ENCODE measurements at places on chromosomes 1 and 21. TPM values are rescaled to one million over a fixed set of nuclear protein-coding genes. Genes with fewer than 3 reads are reported as not detected.

ABCD3 gene
- 73.5 TPM for polyA plus RNA-seq

FAAH gene
- 26.9 TPM for polyA plus RNA-seq

OR14K1 gene
- not detected for polyA plus RNA-seq

MYBPHL gene
- polyA plus RNA-seq = not detected

EEIG2 gene
- 14.7 TPM for polyA plus RNA-seq

CYP4Z1 gene
- 0.42 TPM for polyA plus RNA-seq

FCRL5 gene
- polyA plus RNA-seq = 0.09 TPM

CELA2B gene
- 0.90 TPM for polyA plus RNA-seq

CLCN6 gene
- polyA plus RNA-seq = 29.8 TPM

ANGPTL3 gene
- 6.2 TPM for polyA plus RNA-seq

LRRC8C gene
- 6.0 TPM for polyA plus RNA-seq

ETS2 gene
- 49.9 TPM for polyA plus RNA-seq

SLC9C2 gene
- 0.20 TPM for polyA plus RNA-seq

NTMT2 gene
- polyA plus RNA-seq = not detected

GSTM5 gene
- polyA plus RNA-seq = 71.1 TPM

NBPF8 gene
- 14.8 TPM for polyA plus RNA-seq

VWA5B1 gene
- 3.3 TPM for polyA plus RNA-seq

SLC25A34 gene
- 3.4 TPM for polyA plus RNA-seq

INSRR gene
- polyA plus RNA-seq = 3.0 TPM

C1orf50 gene
- 12.5 TPM for polyA plus RNA-seq

KRTAP10-5 gene
- polyA plus RNA-seq = not detected

TMCC2 gene
- 7.3 TPM for polyA plus RNA-seq

NHLH2 gene
- not detected for polyA plus RNA-seq

TRIM63 gene
- polyA plus RNA-seq = 0.73 TPM

SLC37A1 gene
- polyA plus RNA-seq = 7.7 TPM

OR2T35 gene
- polyA plus RNA-seq = not detected

OR2T2 gene
- not detected for polyA plus RNA-seq

FCRL2 gene
- not detected for polyA plus RNA-seq

DISP1 gene
- polyA plus RNA-seq = 14.2 TPM

ANGPTL1 gene
- polyA plus RNA-seq = 2.7 TPM

ECM1 gene
- 13.0 TPM for polyA plus RNA-seq

PLD5 gene
- polyA plus RNA-seq = 0.56 TPM

LGR6 gene
- polyA plus RNA-seq = 1.1 TPM

OR2L2 gene
- polyA plus RNA-seq = 0.10 TPM

SPATA21 gene
- polyA plus RNA-seq = 0.30 TPM

FALEC gene
- 0.52 TPM for polyA plus RNA-seq

SCP2 gene
- polyA plus RNA-seq = 174 TPM

SLC1A7 gene
- polyA plus RNA-seq = 0.08 TPM

AGMAT gene
- polyA plus RNA-seq = 39.6 TPM

ESRRG gene
- 36.0 TPM for polyA plus RNA-seq

PERM1 gene
- 0.28 TPM for polyA plus RNA-seq

VANGL1 gene
- polyA plus RNA-seq = 17.1 TPM

TNFAIP8L2 gene
- polyA plus RNA-seq = 1.2 TPM

PPP1R12B gene
- polyA plus RNA-seq = 23.1 TPM

Measured in renal pelvis (tissue), 12 donors.